Activated naive CD4-positive, alpha-beta T cell (primary cell): ENCODE measurements at places on chromosomes 12 and 14.

GRCh38 chr12:10632226-10632625 lies 18.8 kb upstream of the MAGOHB start:
- DNase-seq = no peak

DNA sequence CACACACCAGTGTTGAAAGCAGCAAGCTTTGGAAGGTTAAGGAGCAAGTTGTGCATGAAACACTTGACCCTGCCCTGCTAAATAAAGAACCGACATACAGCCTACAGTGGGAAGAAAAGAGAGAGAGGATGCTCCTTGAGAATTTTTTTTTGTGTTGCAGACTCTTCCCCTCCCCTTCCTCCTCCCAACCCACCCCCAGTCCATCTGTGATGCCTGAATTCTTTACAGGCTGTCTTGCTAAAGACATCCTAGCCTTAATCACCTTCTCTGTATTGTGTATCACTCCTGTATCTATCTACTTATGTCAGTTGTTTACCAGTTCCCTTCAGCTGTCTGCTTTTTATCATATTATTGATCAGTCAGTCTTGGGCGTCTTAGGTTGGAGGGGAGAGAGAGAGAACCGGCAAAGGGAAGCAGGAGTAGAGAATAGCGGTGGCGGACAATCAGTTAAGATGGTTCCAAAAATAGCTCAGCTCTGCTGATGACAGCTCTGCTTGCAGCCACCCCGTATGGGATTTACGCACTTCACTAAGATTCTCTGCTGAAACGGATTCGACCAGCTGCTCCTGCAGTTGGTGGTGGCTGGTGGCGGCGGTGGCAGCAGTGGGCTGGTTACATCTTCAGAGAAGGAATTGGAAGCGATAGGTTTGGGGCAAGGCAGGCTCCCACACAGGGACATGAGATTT lies 664.7 kb downstream of the NRXN3 start:
- DNase-seq = no peak

GRCh38 chr14:101708853-101709532 lies 52.5 kb upstream of the PPP2R5C start:
- DNase-seq = no peak

- DNase-seq = no peak
Observed at GRCh38 chr12:3493859-3494176, 2.8 kb downstream of the PRMT8 start.

DNA sequence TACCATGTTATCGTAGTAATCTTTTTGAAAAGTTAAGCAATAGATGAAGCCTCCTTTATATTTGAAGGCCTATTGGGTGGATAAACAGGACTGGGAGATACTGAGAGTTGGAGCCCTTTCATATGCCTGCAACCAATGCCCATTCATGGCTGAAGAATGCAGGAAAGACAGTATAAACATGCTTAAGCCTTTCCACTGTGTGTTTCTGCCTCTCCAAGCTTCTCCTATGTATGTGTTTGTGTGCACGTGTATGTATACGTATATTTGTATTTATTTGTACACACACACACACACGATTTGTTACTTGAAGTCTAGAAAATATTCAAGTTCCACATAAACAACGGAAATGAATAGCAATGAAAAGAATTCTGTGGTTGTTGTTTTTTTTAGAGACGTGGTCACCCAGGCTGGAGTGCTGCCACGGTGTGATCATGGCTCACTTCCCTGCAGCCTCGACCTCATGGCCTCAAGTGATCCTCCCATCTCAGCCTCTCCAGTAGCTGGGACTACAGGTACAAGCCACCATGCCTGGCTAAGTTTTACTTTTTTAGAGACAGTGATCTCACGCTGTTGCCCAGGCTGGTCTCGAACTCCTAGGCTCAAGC lies 1453.5 kb downstream of the AACS start:
- no peak for DNase-seq

DNA sequence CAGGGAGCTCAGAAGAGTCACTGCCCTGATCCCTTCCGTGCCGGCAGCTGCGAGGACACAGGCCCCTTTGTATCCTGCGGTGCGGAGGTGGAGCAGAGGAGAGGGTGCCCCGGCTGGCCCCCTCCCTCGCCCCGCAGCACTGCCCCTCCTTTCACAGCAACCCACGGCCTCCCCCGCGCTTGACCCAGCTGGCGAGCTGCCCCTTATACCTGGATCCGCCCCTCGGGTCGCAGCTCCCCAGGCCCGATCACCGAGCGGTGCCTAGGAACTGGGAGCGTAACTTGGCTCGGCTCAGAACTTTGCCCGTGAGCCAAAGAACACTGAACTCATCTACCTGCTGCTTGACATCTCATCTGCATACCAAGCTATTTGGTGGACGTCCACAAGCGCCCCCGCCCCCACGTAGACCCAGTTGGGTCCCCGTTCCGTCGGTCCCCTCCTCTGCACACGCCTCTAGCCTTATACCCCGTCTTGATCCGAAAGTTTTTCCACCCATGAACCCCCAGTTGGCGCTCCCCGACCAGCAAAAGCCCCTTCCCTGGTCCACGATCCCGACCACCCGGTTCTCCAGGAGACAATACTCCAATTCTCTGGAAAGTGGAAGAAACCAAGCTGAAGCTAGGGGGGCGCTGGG lies 697 bp upstream of the DNAJC14 start:
- DNase-seq = no peak

DNA sequence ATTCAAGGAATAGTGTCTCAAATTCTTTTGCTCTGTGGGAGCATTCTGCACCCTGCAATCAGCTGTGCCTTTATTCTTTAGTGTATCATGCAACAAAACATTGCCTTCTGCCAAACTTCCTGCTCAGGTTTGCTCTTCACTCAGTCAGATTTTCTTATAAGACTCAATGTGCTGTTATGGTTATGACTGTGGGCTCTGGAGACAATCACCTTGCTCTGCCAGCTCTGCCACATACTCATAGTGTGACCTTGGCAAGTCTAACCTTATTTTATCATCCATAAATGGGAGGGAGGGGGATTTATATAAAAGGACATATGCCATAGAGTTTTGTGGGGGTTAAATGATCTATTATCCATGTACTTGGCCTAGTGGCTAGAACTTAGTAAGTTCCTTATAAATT lies 51.3 kb downstream of the SRGAP1 start:
- DNase-seq = no peak

DNA sequence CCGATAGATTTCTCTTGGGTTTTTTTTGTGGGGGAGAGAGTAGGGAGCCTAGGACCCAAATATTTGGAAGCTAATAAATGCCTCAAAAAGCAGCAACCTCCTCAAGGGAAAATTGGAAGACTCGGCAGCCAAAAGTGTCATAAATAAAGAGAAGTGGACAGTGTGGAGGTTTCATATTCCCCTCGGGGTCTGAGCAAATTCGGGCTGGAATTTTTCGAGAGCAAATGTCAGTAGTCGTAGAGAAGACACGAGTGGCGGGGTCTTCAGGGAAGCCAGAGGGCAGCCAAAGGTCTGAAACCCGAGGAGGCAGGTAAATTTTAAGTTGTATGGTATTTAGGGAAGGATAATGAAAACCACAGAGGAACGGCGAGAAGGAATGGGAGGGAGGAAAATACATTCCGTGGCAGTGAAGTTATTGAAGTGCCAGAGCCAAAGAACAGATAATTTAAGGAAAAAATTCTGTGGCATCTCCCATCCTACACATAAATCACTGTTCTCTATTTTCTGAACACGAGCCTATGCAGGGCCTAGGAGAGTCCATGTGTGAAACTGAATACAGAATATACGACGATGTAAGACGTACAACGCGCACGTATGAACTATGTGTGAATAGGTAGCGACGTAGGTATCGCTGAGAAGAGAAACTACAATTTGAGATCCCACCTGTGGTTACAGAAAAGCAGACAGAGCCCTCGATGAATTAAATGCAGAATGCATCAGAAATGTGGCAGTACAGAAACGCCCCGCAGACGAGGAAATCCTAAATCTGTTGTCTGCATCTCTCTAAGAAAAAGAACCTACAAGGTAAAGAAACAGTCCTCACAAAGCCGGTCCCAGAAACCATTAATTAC lies 12.9 kb downstream of the BCL11B start:
- no peak for DNase-seq

DNA sequence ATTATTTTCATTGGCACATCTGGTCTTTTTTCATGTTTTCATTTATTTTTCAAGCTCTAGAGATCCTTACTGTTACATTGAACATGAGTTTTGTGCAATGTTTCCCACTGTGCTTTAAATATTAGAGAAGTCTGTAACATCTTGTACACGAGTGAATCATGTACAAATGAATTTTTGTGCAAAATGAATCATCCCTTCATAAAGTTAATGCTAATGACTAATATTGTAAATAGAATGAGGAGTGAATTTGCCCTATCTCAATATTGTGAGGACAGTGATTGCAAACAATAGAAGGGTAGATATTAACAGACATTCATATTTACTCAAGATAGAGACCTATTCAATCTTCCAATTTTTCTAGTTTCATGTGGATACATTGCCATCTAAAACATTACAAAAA lies 463.3 kb upstream of the FOXG1 start:
- DNase-seq = no peak

DNA sequence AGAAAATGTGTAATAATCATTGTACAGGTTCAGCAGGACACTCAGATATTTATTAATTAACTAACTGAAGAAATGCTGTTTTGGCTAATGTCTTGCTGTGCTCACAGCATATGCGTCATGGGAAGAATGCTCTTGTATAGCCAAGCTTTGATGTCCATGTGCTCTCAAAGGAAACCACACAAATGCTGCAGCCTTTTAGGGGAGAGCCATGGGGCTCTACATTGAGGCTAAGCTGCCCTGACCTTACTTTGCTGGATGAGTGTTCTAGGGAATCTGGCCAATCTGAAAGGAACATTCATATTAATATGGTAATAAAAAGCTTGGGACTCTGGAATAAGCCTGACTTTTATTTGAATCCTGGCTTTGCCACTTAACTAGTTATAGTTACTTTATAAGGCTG lies 9.5 kb upstream of the CRADD start:
- no peak for DNase-seq
